K562 (cell line): ENCODE measurements at places on chromosomes 7 and 10.
A peak's percentile ranks its signal among the peaks of the same experiment; 100 is the strongest.

DNA sequence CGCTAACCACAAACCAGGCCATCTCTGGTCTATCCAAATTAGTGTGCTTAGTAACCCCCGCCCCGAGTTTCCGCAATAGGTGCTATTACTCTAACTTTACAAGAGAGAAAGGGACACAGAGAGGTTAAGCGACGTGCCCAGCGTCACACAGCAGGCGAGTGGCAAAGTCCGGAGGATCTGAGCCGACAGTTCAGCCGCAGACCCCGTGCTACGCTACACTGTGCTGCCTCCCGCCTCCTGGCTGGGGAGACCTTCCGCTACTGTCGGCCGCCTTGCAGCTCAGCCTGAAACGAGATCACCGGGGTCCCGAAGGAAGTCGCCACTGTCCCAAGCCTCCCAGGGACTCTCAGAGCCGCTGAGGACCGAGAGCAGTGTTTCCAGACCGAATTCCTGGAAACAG is 799 bp downstream of the INTS1 start:
- H3K27me3 ChIP-seq = no peaks in the 10 kb centered on the region
- H3K27ac ChIP-seq = peak overlapping the region; percentile 79; the same call in 2 of the 3 replicates
- H3K4me3 ChIP-seq = peak overlapping the region; percentile 100

- H3K36me3 ChIP-seq = no peaks in the 10 kb centered on the region
- no peak for DNase-seq
- H3K27me3 ChIP-seq = no peaks in the 10 kb centered on the region
- H3K4me3 ChIP-seq = no peak overlapping the region
- H3K27ac ChIP-seq = no peak overlapping the region
These were observed 257.2 kb upstream of the CACNA2D1 start for GRCh38 chr7:82700741-82701140.

DNA sequence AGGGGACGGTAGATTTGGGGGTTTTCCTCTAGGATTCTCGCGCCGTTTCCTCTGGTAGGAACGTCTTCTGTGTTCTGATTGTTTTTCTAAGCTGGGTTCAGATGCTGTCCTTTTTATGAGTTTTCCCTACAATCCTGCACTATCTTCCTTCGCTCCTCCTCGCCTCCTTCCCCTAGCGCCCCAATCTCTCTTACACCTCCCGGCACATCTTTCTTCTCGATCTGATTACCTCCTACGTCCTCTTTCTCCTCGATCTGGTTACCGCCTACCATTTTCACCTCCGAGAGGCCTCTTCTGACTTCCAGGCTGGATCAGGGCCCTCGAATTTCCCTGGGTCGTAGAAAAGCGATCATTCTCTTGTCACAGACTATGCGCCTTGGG is 413 bp downstream of the BUD31 start:
- H3K27ac ChIP-seq = peak overlapping the region; percentile 100
- H3K4me3 ChIP-seq = peak overlapping the region; percentile 97
- H3K36me3 ChIP-seq = peaks cover 75% of the 10 kb centered on the region
- no peaks in the 10 kb centered on the region for H3K27me3 ChIP-seq
- H3K4me1 ChIP-seq = peaks cover 20% of the 10 kb centered on the region
- DNase-seq = peak; percentile 52

DNA sequence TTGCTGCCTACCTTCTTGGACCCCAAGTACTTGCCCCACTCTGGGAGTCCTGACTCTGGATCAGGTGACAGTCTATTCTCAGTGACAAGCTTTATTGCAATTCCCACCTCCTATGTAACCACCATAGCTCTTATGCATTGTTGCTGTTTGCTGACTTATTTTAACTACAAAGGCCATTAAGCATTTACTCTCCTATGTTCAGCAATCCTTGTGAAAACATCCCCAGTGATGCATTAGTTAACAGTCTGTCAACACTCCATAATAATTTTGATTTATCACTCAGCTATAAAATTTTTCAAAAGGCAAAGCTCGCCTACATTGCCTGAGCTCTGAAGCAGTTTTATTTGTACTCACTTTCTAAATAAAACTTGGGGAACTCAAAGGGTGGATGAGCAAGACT is 871.8 kb upstream of the SORCS1 start:
- no peaks in the 10 kb centered on the region for H3K27me3 ChIP-seq
- H3K27ac ChIP-seq = no peak overlapping the region
- H3K4me3 ChIP-seq = no peak overlapping the region
- H3K36me3 ChIP-seq = no peaks in the 10 kb centered on the region
- no peak for DNase-seq
